ENCODE measurements at places on chromosomes 3 and 15.
A peak's percentile ranks its signal among the peaks of the same experiment; 100 is the strongest.

- no peak for DNase-seq
Observed at GRCh38 chr15:26081758-26082220, 218.7 kb upstream of the ATP10A start.

GRCh38 chr3:13012221-13012691 lies 61.0 kb downstream of the IQSEC1 start:
- peak; percentile 54 for DNase-seq

GRCh38 chr3:40317061-40317855 lies 7.8 kb downstream of the EIF1B start:
- peak; percentile 66 for DNase-seq

DNA sequence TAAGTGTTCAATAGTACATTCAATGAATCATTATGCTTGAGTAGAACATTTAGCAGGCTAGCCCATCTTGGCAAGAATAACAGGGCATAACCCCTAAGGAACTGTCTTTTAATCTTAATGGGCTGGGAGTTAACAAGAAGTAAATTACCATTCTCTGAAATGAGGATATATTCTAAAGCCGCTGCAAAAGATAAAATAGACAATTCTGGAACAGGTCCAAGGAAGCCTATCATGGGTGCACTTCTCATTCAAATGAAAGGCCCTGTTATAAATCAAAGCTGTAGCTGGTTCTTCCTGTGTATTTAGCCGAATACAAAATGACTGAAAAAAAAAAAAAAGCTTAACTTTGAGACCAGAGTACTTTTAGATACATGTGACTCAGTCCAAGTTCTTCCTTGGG lies 15.6 kb downstream of the MTHFS start:
- DNase-seq, result no peak

DNA sequence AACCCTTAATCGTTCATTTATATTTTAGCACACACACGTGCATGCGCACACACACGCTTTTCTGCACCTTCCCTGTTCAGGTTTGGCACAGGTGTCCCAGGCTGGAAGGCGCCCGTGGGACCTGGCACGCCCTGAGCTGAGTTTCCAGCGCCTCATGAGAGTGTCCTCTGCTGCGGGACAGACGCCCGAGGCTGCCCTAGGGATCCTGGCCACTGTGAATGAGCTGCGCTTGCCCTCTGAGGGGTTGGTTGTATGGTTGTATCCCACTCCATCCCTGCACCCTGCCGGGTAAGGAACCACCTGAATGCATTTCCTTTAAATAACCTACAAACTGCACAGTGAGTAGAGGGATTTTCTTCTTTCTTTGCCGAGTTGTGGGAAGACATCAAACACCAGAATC lies 12.2 kb upstream of the MEX3B start:
- DNase-seq, result no peak

- no peak for DNase-seq
Observed at GRCh38 chr15:91118817-91119590, 18.9 kb downstream of the SV2B start.

DNA sequence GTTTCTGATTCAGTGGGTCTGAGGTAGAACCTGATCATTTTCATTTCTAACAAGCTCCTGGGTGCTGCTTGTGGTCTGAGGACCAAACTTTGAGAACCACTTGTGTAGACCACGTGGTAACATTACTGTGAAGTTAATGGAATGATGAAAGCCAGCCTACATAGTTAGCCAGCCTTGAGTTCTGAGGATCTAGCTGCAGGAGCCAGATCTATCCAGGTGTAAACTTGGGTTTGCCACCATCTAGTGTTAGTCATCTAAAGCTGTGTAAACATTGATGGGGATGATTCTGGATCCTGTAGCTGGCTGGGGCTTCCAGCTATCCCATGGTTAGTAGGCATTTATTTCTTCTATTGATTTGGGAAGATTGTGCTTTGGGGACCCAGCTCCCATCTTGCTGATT lies 170.0 kb downstream of the TMEM108 start:
- no peak for DNase-seq

- no peak for DNase-seq
Observed at GRCh38 chr3:141430316-141430715, 56.5 kb upstream of the RASA2 start.

DNA sequence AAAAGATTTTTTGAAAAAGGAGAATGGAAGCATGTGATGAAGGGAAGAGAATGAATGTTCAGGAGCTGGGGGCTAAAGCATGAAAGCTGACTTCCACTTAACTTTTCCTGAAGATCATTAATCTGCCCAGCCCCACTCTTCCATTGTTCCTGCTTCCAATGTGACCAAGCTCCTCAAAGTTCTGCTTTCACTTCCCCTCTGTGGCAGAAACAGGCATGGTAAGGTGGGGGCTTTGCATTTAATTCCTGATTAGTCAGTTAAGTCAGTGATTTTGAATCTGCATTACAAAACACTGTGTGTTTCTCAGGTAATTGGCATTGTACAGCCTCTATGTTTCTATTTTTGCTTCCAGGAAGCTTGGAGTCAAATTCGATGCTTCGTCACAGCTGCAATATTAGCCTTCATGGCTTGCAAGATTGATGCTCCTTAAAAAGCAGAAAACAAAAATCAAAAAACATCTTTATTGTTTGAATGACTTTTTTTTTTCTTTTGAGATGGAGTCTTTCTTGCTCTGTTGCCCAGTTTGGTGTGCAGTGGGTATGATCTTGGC lies 7.3 kb upstream of the TM6SF1 start:
- DNase-seq, result no peak

DNA sequence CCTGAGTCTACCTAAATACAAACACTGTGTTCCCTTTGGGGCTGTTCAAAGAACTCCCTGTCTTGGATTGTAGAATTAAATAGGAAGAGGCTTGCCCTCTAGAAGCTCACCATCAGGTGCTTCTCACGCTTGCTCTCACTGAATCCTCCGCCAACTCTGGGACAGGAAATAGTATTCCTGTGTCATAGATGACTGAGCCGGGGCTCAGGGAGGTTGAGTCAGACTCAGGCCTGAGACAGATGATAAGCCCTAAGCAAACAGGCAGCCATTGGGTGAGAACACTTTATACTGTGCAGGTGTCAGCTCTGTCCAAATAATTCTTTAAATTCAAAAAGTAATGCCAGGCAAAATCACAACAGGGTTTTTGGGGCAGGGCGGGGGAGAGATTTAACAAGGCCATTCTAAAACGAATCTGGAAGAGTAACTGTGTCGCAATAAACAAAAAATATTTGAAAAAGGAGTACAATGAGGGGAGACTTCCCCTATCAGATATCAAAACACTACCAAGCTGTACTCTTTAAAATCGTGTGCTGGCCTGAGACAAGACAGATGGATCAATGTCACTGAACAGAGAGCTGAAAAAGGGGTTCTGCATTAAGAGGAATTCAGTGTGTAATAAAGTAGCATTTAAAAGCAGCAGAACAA lies 59.0 kb downstream of the EPHB3 start:
- peak; percentile 14 for DNase-seq

DNA sequence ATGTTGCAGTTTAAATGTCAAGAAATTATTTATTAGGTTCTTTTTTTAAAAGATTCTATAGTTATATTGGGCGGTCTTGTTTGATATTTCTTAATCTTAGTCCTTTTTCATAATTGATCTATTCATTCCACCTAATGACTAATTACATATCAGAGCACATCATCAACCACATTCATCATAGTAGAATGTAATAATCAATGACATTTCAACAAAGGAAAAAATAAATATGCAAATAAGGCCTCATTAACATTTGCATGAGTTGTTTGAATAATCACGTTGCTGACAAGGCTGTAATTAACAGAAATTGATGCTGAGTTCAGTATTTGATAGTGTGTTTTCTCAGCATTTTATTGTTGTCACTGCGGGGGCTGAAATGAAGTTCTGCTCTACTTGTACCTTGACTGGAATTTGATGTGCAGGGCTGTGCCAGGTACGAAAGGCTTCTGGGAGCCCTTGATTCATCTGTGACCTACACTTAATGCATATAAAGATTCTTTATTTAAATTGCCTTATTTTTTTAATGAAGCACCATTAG lies 215.7 kb downstream of the TCF12 start:
- DNase-seq, result no peak

DNA sequence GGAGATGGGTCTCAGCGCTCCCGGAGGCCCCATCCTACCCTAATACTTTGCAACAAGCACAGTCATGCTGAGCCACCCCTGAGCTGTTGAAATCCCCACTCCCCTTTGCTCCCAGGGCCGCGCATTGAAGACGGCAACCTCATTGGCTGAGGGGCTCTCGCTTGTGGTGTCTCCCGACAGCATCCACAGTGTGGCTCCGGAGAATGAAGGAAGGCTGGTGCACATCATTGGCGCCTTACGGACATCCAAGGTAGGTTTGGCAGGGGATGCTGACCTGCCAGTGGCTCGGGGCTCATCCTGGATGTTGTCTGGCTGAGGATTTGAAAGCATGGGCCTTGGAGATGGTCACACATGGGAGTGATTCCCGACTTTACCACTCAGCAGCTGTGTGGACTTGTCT lies 5.9 kb downstream of the TMEM43 start:
- no peak for DNase-seq

DNA sequence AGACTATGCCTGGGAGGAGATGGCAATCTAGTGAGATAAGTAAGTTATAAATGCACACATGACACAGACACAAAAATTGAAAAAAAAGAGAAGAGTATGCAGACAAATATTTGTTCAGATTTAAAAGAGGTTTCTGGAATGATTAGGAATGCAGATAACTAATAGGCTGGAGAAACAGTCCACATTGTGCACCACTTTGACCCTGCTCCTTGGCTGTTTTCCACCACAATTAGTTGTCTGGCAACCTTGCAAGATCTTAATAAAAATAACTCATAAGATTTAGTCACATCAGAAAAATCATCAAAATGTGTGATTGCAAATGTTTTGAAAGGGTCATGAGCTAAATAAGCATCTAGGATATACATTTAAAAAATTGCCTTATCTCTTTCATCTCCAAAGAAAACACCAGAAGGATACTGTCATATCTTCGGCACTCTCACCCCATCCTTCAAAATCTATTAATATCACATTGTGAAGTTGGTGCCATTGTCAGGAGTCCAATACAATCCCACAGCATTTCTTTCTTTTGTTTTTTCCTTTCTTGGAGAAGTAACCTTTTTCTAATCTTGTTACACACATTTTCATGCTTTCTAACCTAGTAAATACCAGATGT lies 153.7 kb upstream of the KCNMB2 start:
- DNase-seq, result peak; percentile 99

DNA sequence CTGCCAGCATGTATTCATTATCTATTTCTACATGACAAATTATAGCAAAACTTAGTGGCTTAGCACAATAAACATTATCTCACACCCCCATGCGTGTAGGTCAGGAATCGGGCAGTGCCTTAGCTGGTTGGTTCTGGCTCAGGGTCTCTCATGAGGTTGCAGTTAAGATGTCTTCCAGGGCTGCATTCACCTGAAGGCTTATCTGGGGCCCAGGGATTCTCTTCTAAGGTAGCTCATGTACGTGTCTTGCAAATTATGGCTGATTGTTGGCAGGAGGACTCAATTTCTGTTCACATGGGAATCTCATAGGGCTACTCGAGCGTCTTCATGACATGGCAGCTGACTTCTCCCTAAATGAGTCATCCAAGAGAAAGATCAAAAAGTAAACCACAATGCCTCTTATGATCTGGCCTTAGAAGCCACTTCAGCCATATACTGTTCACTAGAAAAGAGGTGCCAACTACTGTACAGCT lies 42.9 kb upstream of the TSC22D2 start:
- DNase-seq, result peak; percentile 61

GRCh38 chr15:88745696-88746095 lies 57.5 kb upstream of the ACAN start:
- DNase-seq, result peak; percentile 95

GRCh38 chr3:157113832-157114505 lies 46.0 kb downstream of the CCNL1 start:
- no peak for DNase-seq

DNA sequence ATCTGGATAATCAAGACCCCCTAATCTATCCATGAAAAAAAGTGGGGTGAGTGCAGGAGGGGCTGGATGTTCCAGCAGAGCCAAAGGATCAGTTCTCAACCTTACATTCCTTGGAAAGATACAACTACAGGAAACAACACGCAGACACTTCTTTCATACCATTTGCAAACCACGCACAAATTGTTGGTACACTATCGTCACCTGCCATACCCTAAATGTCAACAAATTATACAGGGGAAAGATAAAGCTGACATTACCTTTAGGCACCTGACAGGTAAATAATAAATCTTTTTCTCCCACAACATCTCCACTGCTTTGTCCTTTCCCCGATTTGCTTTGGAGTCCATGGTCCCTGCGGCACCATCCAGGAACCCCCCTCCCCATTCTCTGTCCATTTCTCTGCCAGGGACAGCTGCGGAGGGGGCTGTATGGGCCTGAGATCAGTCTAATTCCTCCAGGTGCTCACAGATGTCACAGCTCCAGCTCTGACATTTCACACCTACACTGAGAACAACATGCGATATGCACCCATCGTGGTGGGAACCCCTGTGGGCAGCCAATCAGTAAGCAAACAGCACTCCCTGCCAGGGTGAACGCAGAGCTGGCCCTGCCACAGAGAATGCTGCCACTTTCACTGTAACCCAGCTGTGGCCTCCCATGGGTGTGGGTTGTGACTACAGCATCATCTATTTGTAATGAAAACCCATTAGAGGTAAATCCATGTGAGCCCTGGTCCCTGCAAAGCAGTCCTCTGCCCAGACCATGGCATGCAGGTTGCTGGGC lies 37.7 kb upstream of the BCL2L10 start:
- DNase-seq, result no peak

DNA sequence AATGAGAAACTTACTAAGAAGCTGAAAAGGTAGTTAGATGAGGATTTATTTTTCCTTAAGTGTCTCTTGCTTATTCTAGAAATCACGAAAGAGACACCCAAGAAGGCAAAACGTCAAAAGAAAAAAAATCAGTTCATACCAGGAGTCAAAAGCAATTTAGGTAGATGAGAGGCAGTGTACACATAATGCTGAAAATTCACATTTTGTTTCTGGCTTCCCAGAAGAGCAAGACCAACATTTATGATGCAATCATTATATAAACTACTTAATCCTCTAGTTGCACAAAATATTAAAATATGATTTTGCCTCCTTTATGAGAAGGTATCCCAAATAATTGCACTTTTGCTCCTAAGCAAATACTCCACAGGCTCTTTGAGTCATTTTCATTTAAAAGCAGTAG lies 228.0 kb downstream of the FMN1 start:
- DNase-seq, result no peak
